ENCODE measurements at places on chromosomes 3 and 15.

DNA sequence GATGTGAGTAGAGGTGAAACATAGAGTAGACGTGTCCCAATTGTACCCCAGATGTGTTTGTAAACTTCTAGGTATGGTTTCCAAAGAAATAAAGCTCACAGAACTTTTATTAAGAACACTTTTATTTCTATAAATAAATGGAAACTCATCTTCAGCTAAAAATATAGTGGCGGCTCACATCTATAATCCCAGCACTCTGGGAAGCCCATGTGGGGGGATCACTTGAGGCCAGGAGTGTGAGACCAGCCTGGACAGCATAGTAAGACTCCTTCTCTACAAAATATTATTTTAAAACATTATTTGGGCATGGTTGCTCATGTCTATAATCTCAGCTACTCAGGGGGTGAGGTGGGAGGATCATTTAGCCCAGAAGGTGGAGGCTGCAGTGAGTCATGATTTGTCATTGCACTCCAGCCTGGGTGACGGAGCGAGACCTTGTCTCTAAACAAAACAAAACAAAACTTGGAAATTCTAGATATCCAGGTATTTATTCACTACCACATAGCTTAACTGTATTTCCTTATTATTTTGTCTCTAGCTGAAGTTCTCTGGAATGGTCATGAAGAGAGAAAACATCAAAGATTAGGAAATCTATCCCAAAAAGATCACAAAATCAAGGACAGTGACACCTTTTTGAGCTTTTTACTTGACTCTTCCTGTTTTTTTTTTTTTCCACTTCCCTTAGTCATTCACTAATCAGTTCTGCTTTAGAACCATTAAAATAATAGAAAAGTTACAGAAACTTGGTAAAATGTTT is 258.1 kb downstream of the TIGIT start:
- no peak for DNase-seq

DNA sequence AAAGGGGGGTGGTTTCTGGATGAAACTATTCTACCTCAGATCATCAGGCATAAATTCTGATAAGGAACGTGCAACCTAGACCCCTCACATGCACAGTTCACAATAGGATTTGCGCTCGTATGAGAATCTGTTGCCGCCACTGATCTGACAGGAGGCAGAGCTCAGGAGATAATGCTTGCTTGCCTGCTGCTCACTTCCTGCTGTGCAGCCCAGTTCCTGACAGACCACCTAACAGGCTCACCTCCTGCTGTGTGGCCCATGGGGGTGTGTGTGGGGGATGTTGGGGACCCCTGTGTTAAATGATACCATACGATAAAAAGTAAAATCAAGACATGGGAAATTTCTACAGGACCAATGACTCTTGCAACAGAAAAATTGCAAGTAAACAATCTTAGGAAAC is 24.0 kb downstream of the CP start:
- no peak for DNase-seq

- no peak for DNase-seq
Measured at GRCh38 chr15:39250001-39250400, 330.9 kb upstream of the THBS1 start.

DNA sequence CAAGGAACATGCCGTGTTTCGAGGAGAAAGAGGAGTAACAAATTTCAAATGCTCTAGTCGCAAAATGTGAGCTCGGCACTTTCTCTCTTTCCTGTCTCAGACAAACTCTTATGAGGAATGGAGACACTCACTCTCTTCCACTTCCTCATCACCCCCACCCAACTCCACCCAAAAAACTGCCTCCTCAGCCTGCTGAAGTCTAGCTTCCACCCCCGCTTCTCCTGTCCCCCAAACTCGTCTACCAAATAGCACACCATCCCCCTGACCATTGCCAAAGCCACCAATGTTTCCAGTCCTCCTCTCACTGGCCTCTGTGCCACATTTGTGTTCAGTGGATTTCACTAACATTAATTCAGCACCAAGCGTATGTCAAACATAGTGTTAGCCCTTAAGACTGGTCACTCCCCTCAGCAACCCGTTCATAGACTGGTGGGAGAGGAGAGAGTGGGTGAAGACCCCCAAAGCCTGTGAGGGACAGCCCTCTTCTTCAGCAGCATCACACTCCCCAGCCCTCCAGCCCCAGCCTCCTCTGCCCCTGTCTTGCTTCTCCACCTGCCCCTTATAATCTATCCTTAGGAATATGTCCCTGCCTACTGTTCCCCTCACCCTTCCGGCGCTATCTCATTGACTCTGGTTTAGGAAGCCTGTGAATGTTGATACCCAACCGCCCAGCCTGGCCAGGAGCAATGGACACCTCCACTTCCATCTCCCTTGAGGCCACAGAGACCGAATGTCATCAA is 77.3 kb downstream of the FAM174B start:
- DNase-seq = peak; percentile 26

DNA sequence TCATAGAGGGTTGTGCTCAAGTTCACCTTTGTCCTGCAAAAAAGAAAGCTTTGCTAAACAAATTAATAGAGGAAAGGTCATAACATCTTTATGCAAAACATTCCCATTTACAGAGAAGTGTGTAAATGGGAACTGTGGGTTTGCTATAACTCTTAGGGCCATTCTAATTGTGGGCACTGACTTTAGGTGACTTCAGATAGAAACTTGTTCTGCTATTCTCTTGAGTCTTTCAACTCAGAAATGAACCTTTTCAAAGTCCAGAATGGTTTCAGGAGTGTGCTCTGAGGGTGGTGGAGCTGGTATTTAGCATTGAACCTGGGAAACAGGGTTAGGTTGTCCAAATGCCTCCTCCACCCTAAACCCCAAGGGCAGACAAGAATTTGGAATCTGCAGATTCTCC is 34.0 kb downstream of the SPTSSB start:
- no peak for DNase-seq

DNA sequence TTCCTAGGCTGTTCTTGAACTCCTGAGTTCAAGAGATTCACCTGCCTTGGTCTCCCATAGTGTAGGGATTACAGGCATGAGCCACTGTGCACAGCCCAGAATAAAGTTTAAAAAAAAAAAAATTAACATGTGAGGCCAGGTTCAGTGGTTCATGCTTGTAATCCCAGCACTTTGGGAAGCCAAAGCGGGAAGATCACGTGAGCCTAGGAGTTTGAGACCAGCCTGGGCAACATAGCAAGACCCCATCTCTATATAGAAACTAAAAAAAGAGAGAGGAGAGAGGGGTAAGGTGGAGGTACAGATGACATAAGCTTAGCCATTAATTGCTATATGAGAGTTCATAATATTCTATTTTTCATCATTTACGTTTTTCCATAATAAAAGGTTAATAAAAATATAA is 21.5 kb downstream of the ZNF148 start:
- DNase-seq = no peak

DNA sequence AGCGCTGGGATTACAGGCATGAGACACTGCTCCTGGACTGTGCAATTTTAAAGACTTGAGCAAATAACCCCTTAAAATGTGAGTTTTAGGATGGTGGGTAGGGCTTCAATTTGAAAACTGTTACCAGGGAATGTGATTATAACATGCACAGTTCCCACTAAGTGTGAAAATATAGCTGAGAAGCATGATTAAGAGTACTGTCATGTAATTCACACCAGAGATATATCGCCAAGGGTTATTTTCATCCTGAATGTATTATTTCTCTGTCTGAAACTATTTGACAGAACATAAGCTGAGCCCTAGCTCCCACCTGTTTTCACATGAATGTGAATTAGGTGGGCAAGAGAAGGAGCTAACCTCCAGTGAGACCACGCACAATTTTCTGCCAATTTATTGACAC is 457.2 kb downstream of the GABRG3 start:
- DNase-seq = no peak

- DNase-seq = no peak
Measured at GRCh38 chr15:32979710-32980109, 214.8 kb downstream of the FMN1 start.

GRCh38 chr3:15063238-15063637 is 1.9 kb downstream of the MRPS25 start:
- DNase-seq = no peak

DNA sequence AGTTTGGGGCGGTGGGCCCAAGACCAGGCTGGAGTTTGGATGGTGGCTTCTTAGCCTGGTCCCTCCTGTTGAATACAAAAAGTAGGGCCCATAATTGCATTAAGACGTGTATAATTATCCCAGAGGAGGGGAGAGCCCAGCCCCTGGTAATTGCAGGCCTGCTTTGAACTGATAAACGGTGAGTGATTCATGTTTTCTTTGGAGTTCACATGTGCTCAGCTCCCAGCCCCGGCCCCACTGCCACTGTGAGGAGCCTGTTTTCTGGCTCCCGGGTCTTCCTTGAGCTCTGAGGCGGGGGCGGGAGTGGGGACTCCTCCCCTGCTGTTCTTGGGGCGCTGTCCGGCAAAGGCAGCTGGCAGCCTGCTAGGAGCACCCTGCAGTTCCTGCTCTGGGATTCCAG is 3.1 kb downstream of the PLXNA1 start:
- DNase-seq = no peak

- DNase-seq = no peak
Measured at GRCh38 chr15:52495125-52495524, 33.6 kb downstream of the MYO5A start.

DNA sequence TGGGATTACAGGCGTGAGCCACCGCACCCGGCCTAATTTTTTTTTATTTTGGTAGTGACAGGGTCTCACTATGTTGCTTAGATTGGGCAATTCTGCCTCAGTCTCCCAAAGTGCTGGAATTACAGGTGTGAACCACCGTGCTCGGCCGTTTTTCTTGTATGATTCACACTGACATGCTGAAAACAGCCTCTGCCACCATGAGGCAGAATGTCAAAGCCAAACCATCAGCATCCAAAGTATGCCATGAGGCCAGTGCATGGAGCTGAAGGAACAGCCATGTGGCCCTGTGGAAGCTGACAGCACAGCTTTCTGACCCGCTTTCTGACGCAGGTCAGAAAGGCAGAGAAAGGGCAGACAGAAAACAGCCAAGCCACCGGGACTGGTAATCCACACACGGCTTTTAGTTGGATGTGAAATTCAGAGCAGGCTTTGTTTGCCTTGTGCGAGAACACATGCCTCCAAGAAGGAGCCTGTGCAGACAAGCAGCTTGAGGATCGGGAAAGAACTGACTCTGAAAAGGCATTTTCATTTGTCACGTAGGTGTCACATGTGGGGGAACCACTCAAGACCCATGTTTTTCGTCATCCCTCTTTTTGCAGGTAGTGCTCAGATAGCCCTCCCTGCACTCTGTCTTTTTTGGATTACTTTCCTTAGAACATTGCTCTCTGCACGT is 25.1 kb downstream of the XYLB start:
- no peak for DNase-seq

GRCh38 chr3:71582036-71582611 is 1.4 kb downstream of the FOXP1 start:
- DNase-seq = peak; percentile 81

GRCh38 chr3:126665959-126666657 is 11.2 kb upstream of the TXNRD3 start:
- DNase-seq = no peak

- no peak for DNase-seq
Measured at GRCh38 chr15:52255008-52255407, 40.6 kb downstream of the MYO5C start.

DNA sequence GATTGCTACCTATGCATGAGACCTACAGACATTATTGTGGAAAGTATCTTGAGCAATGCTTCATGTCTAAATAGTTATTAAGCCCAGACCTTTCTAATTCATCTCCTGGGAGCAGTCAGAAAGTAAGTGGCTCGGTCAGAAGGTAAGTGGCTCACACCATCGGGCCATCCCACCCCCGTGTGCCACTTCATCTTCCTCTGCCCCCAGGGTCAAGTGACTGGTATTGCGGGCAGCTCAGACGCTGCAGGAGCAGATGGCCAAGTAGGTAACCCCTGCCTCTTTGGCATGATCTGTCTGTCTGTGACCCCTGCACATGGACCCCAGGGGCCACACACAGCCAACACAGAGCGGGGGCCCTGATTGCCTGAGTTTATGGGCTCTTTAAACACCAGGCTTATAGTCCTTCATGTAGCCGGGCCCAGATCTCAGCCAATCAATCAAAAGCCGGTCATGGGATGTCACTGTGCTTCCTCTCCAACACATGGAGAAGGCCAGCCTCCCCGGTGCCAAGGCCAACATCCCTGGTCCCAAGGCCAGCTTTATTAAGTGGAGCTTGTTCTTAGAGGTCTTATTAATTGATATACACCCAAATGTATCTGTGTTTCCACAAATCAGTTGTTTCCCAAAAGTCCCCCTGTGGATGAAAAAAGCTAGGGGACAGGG is 42.9 kb downstream of the LARP6 start:
- no peak for DNase-seq

DNA sequence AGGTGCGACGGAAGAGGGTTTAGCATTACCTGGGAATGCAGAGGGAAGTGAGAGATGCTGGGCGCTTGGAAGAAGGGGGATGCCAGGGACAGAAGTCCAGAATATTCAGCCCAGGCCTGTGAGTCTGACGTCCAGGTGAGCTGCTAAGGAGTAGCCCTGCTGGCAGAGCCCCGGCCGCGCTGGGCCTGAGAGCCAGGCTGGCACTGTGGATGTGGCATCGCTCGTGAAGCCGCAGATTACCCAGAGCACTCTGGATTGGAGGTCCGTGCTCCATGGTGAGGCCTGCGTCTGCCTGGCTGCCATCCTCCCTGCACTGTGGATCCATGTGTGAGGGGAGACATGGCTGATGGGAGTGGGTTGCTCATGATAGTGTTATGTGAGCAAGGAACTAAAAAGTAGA is 14.5 kb downstream of the MAN2A2 start:
- DNase-seq = no peak

- DNase-seq = no peak
Measured at GRCh38 chr15:39966521-39966920, 32.6 kb downstream of the EIF2AK4 start.

DNA sequence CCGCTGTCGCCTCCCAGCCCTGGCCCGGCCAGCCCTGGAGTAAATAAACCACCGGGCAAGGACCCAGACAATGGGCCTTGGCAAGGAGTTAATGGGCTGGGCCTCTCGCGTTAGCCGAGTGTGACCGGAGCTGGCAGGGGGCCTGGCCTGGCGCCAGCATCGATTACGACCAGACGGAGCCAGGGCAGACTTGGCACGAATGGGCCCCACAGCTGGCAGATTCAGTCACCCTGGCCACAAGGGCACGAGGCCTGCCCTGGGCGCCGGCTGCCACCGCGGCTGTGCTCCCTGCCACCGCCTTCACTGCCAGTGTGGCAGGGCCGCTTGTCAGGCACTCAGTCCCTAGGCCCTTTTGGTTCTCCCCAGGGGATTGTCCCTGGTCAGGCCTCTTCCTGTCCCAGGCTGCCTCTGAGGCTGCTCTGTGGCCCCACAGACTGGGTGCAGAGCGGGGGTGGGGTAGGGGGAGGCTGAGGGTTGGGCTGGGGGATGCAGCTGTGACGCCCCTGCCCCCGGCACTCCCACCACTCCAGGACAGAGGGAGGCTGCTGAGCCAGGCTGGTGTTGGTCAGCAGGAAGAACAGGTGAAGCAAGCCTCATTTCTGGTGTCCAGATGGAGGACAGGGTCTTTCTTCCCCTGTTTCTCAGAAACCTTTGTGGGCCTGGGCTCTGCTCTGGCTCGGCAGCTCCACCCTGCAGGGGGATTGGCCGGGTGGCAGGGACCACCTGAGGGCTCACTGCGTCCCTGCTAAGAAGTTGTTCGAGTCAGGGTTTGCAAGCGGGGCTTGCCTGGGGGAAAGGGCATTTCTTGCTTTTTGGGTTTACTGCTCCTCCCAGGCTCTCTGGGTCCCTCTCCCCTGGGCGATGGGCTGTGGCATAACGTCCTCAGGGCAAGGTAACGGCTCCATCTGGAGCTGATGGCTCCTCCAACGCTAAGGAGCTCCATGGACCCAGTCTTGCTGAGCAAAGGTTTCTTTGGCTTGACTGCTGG is 30.5 kb upstream of the SRP14 start:
- no peak for DNase-seq

All from activated CD8-positive, alpha-beta memory T cell treated with anti-CD3 and anti-CD28 coated beads, Interleukin-2, amount 50 U/mL, for 48 hours (primary cell).